CD4-positive, alpha-beta T cell treated with Interleukin-15 for 1 hour (primary cell): ENCODE measurements at places on chromosomes 7 and 10.

DNA sequence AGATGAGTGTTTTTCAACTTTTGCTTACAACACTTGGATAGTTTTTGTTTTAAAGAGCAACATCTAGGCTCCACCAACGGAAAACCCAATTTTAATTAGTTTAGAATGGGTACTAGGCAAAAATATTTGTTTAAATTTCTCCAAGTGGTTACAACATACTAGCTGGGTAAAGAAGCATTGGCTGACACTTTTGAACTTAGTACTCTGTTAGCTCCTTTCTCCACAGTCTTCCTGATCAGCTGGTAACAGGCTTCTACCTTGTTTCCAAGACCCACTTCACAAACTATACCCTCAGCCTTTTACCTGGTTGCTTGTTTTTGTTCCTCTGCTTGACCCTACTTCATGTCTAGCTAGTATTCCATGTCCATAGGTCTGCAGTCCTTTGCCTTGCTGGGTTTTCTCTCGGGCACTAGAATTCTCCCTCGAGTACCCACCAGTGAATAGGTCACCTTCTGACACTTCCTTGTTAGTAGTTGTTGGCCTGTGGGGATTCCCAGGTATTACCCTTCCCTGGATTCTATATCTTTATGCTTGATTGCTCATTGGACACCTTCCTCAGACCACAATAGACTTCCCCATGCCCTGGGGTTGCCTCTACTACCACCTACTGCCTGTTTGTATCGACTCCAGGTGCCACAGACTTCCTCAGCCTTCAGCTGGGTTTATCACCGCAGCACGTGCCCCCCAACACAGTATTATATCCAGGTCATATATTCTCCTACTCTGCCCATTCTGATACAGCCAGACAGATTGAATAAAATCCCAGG, 42.0 kb downstream of the PRPS1L1 start:
- no peak for DNase-seq

- DNase-seq: no peak
These were observed 405.7 kb downstream of the GFRA1 start for GRCh38 chr10:115867305-115867704.

DNA sequence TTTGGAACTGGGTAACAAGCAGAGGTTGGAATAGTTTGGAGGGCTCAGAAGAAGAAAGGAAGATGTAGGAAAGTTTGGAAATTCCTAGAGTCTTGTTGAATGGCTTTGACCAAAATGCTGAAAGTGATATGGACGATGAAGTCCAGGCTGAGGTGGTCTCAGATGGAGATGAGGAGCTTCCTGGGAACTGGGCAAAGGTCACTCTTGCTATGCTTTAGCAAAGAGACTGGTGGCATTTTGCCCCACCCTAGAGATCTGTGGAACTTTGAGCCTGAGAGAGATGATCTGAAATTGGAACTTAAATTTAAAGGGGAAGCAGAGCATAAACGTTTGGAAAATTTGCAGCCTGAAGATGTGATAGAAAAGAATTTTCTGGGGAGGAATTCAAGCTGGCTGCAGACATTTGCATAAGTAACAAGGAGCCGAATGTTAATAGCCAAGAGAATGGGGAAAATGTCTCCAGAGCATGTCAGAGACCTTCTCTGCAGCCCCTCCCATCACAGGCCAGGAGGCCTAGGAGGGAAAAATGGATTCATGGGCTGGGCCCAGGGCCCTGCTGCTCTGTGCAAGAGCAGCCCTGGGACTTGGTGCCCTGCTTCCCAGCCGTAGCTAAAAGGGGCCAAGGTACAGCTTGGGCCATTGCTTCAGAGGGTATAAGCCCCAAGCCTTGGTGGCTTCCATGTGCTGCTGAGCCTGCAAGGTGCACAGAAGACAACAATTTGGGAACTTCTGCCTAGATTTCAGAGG, 3.6 kb downstream of the PDSS1 start:
- DNase-seq: no peak

- no peak for DNase-seq
These were observed 25.8 kb upstream of the VSIR start for GRCh38 chr10:71799112-71799511.

- DNase-seq: no peak
These were observed 132.7 kb downstream of the DLG5 start for GRCh38 chr10:77793831-77794230.

- no peak for DNase-seq
These were observed 1.3 kb downstream of the PTPRZ1 start for GRCh38 chr7:121874298-121874697.
